ENCODE measurements at places on chromosomes 5 and 9. TPM values are rescaled to one million over a fixed set of nuclear protein-coding genes. Genes with fewer than 3 reads are reported as not detected.

- DNase-seq = no peak
These were observed 418.2 kb downstream of the GABRG2 start for GRCh38 chr5:162485666-162486292.

DNA sequence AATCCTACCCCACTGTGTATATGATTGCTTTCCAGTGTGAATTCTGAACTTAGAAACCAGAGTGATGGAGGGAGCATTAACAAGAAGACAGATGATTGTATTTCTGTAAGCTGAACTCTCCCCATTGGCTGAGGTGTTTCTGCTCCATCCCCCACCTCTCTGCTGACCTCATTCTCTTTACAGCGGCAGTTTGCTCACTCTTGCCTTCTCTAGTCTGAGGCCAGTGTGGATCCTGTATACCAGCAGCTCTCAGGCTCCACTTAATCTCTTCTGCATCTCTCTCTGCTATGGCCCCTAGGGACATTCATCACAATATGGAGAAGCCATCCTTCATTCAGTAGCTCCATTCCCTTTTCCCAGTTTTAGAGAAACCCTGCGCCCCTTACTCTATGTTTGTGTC is 358.8 kb downstream of the MAN2A1 start:
- no peak for DNase-seq

- DNase-seq = no peak
These were observed 3.6 kb upstream of the JAKMIP2 start for GRCh38 chr5:147786142-147786541.

DNA sequence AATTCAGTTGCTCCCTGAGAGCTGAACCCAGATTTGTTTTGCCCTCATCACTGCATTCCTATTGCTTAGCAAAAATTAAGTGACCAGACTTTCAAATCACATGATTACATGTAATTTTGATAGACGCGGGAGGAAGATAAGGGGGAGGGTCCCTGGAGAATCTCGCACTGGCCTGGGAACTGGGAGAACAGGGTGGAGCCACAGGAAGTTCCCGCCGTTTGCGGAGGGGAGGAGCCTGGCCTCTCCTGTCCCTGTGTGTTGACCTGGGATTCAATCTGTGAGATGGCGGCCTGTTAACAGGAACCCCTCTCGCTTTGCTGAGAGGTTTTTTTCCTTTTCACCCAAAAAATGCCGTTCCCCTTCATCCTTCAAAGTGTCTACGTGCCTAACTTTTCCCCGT is 142.9 kb upstream of the OR13F1 start:
- no peak for DNase-seq

The PCDHA3 gene
- total RNA-seq = 0.59 TPM

GRCh38 chr9:108680946-108681345 is 174.8 kb downstream of the ACTL7B start:
- no peak for DNase-seq

GRCh38 chr9:83520292-83520691 is 17.9 kb downstream of the FRMD3 start:
- no peak for DNase-seq

The POU5F2 gene
- total RNA-seq = 1.8 TPM

The PHF19 gene
- 13.8 TPM for total RNA-seq
